Activated CD4-positive, CD25-positive, alpha-beta regulatory T cell treated with anti-CD3 and anti-CD28 coated beads, Interleukin-2, amount 50 U/mL, for 16 hours (primary cell): ENCODE measurements at places on chromosomes 6 and 20.

GRCh38 chr6:107713563-107713962 is 110.5 kb downstream of the SCML4 start:
- DNase-seq = no peak

DNA sequence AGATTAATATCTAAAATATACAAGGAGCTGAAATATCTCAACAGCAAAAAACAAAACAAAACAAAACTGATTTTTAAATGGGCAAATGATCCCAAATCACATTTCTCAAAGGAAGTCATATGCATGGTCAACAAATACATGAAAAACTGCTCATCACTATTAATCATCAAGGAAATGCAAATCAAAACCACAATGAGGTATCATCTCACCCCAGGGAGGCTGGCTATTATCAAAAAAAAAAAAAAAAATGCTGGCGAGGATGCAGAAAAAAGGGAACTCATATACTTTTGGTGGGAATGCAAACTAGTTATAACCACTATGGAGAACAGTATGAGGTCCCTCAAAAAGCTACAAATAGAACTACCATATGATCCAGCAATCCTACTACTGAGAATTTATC is 34.6 kb downstream of the REPS1 start:
- no peak for DNase-seq

- DNase-seq = no peak
Measured at GRCh38 chr20:57714409-57715267, 4.8 kb upstream of the PMEPA1 start.

DNA sequence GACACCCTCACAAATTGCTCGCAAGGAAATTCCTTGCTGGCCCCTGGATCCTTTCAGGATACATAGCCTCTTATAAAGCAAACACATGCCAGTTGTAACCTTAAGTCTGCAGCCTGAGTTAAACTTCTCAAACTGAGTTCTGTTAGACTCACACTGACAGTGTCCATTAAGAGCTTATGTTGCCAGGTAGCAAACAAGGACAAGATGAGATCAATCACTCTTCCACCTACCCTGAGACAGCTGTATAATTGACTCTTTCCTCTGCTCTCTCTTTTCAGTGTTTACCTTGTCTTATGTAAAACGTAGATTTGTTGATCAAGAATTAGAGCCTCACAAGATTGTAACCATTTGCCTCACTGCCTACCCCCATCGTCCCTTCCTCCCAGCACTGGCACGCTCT is 359.8 kb downstream of the EPM2A start:
- DNase-seq = no peak

GRCh38 chr6:25103603-25104002 is 167.8 kb upstream of the RIPOR2 start:
- DNase-seq = no peak

GRCh38 chr6:50816947-50817645 is 1.6 kb upstream of the TFAP2B start:
- DNase-seq = no peak

DNA sequence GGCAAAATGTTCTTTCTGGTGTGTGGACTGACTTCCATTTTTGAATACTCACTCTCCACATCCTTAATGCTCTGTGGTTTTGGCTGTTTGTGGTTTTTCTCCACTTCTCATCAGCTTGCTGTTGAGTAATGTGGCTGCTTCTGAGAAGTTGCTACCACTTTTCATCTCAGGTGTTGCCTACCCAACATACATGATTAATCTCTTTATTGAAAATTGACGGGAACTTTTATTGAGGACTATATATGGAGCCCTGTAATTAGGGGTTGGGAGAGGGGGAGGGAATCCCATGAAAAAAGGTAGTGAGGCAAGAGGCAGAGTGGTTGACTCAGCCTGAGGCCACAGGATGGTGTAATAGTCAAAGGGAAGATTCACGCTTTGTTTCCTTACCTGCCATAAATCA is 17.6 kb downstream of the IL22RA2 start:
- no peak for DNase-seq

GRCh38 chr20:61762886-61763739 is 302.6 kb downstream of the TAF4 start:
- no peak for DNase-seq

DNA sequence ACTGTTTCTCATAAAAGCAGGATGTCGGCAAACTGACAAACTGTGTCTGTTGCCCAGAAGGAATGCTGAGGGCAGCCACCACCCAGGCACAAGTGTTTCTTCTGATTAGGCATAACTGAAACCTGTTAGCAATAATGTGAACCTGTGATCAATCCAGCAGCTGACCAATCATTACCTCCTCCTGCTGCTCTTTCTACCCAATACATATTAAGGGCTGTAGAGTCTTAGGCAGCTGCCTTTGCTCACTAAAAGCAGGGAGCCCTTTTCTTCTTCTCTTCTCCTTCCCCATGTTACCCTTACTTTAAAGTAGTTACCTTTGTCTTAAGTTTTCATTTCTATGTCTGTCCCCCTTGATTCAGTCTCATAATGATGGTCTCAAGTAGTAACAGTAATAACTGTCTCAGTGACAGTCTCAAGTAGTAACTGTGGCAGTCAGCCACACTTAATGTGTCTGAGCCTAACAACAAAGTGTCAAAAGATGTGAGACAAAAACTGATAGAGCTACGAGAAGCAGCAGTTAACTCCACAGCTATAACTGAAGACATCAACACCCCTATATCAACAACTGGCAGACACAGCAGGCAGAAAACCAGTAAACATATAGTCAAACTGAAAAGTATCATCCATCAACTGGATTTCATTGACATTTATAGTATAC is 37.0 kb downstream of the RANBP9 start:
- DNase-seq = no peak

GRCh38 chr6:142824426-142824825 is 120.5 kb downstream of the HIVEP2 start:
- no peak for DNase-seq

DNA sequence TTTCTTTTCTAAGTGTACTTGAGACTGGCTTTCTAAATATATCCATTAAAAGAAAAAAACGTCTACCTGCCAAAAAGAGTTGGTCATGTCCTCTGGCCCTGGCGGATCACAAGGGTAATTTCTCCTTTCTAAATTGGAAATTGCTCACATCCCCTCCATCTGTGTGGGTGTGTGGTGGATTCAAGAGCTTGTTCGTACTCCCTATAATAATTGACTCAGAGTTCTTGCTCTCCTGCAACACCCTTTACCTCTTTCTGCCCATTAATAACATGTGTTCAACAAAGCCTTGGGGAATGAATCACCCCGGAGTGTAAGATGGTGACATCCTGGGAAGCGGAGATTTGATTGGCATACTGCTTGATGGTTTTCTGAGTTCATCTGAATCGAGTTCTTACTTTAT is 263.8 kb downstream of the ALDH8A1 start:
- DNase-seq = no peak

GRCh38 chr20:48374991-48375595 is 452.7 kb downstream of the PREX1 start:
- DNase-seq = no peak

DNA sequence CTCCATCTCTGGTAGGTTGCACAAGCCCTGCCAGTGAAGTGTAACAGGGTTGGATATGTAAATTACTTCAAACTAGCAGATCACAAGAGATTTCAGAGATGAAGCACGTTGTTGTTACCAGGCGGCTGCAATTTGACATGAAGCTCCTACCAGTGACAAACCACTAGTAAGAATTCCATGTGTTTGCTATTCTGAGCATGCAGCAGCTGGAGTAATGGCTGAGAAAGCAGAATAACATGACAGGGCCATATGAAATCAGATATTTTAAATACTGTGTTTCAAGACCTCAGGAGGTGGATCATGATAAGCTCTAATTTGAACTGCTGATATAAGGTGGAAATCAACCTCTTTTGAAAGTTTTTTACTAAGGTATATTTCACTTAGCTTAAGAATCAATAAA is 11.4 kb downstream of the RIN2 start:
- no peak for DNase-seq

DNA sequence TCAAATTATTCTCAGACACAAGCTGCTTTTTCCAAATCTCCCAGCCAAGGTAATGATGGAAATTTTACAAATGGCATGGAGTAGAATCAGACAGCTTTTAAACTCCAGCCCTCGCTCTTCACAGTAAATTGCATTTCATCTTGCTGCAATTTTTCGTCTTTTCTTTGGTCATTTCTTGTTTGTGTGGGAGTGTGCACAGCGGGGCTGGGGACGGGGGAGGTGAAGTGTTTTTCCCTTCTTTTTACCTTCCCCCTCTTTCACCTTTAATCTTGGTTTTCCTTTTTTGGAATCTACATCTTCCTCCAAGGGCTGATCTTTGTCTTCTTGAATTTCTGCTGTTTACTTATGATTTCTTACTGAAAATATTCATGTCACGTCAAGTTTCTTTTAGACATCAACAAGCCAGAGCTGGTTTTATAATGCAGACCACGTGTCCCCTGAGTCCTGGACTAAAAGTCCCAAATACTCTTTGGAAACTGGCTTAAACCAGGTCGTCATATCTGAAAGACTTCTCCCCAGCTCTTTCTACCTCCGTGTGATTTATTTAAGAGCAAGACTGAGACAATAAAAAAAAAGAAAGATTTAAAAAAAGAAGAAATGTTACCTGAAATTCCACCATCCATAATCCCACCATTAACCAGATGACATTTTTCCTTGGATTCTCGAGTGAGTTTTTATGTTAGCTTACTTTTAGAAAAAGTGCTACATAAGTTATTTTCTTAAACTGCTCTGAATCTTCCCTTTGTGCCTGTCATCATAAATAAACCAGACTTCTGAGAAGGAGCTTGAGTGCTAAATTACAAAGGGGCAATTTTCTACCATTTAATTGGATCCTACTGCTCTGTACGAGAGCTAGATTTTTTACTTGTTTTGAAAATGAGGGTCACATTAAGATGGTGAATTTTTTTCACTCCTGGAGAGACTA is 52.0 kb downstream of the MAP3K5 start:
- no peak for DNase-seq

- DNase-seq = no peak
Measured at GRCh38 chr6:170378502-170378901, 71.9 kb downstream of the FAM120B start.

- no peak for DNase-seq
Measured at GRCh38 chr20:3890999-3891929, 2.1 kb downstream of the PANK2 start.

DNA sequence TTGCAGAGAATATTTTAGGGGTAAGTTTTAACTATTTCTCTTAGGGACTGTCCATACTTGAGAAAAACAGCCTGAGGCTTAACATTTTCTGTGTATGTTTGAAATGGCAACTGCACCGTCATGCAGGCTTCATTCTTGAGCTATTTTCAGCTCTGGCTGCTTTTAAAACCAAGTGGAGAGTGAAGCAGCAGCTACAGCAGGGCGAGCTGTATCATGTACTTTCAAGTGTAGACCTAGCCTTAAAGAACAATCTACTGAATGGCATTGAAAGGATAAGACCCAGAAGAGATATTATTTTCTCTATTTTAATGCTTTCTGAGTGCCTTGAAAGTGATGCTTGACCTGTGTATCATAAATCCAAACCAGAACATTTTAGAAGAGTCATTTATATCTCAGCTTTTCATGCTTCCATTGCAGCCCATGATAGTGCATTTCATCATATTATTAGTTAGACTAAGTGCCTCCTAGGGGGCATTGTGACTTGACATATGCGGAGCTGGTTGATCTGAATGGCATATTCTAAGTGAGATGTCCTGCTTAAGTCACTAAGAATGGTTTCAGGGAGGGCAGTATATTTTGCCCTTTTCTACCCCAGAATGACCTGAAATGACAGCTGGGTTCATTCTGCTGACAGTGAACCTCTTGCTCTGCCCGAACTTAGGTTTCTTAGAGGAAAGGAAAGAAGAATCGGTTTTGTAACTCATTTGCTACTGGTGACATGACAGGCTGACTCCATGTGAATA is 85.3 kb downstream of the NKAIN2 start:
- no peak for DNase-seq

DNA sequence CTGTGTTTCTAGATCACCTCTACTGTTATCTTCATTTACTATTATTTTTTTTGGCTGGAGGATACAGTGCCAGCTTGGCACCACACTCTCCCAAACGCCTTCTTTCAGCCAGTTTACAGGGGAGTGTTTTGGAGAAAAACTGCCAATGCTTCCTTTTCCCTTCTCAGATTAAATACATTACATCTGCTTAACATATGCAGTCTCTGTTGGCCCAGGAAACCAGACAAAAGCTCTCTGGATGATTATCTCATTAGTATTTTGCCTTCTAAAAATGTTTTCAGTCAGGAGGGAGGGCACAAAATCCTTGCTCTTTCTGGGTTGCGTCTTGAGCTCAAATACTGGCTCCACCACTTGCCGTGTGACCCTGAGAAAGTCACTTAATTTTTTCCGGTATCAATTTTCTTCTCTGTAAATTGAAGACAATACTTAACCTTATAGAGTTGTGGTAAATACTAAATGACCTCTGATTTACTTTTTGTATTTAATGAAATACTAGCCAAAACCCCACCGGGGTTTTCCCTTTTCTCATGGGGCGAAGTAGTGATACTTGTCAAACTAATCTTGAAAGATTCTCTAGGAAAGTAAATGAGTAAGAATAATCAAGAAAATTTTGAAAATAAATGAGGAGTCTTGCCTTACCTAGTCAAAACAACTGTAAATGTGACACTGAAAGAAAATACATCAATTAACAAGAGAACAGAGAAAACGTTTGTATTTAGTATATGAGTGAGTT is 146.2 kb downstream of the MMS22L start:
- DNase-seq = no peak

DNA sequence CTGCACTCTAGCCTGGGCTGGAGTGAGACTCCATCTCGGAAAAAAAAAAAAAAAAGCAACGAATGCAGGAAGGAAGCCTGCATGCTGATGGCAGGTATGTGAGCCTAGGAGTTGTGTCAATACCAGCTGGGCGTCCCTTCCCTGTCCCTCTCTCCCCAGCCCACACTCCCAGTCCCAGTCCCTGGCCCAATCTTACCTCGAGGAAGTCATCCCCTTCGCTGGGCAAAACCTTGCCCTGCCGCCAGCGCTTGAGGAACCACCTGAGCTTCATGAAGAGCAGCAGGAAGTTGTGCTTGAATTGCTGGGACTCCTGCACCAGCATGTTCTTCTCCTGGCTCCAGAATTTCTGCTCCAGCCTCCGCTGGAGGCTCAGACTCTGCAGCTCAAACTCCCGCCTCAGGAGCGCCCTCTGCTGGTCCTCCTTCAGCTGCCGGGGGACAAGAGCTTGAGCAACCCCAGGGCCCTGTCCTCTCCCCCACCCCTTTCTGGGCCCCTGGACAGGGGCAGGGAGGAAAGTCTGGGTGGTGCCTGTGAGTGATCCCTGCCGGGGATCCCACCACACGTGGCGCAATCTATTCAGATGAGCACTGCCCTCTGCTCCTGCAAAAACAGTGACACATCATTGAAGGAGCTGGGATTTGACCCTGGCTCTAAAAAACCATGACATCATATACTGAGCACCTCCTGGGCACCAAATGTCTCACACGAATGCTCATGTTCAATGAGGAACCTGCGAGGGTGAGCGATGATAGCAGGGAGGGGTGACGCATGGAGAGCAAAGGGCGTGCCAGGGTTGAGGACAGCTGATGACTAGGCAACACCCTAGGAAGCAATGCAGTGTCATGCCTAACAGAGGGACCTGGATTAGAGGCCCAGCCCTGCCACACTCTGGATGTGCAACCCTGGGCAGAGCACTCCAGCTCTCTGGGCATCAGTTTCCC is 35.0 kb upstream of the DSN1 start:
- peak; percentile 51 for DNase-seq

- DNase-seq = no peak
Measured at GRCh38 chr6:10531942-10532341, 10.8 kb downstream of the GCNT2 start.

GRCh38 chr6:30570740-30571074 is 535 bp upstream of the ABCF1 start:
- no peak for DNase-seq
